ENCODE measurements at places on chromosomes 4 and X.

- no peak for DNase-seq
Measured at GRCh38 chr4:101649790-101650515, 140.6 kb upstream of the BANK1 start.

GRCh38 chr4:128461291-128462102, 173.9 kb upstream of the PGRMC2 start:
- no peak for DNase-seq

GRCh38 chrX:6383917-6384316, 151.0 kb downstream of the VCX3A start:
- DNase-seq, result no peak

GRCh38 chr4:71417150-71417549, 78.3 kb downstream of the SLC4A4 start:
- DNase-seq, result no peak

GRCh38 chr4:184386271-184386781, 88.0 kb downstream of the IRF2 start:
- no peak for DNase-seq

- no peak for DNase-seq
Measured at GRCh38 chrX:134373736-134374135, 86.2 kb upstream of the HPRT1 start.

- DNase-seq, result no peak
Measured at GRCh38 chrX:8755116-8755515, 23.2 kb upstream of the ANOS1 start.

DNA sequence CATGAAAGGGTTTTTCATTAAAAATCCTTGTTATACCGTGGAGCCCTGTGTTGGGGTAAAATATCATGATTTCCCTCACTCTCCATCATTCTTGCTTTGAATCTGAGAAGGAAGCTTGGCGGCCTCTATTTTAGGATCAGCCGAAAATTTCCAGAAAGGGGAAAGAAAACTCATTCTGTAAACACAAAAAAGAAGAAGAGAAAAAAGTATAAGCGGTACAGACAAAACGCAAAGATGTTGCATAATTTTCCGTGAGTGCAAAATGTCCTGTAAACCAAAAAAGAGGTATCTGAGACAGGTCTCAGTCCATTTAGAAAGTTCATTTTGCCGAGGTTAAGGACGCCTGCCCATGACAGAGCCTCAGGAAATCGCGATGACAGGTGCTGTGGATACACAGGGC, 5.3 kb downstream of the CSF2RA start:
- DNase-seq, result no peak

GRCh38 chr4:153438916-153439756, 27.0 kb upstream of the TMEM131L start:
- DNase-seq, result no peak

DNA sequence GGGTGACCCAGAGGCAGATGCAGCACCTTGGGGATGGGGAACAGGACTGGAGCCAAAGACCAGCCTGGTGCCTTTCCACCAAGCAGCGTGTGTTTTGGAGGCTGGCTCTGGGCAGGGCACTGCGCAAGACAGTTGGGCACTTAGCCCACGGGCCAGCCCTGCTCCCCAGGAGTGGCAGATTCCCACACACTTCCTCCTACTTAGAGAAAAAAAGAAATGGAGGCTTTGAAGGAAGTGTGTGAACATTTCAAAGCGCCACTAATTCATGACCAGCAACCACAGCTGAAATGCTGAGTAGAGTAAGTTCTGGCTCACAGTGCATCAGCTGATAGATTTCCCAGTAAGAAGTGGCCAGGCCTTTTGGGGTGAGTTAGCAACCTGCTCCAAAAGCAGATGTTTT, 54.9 kb upstream of the LGI2 start:
- DNase-seq, result peak; percentile 9

- DNase-seq, result peak; percentile 23
Measured at GRCh38 chrX:101287402-101287801, 3.7 kb downstream of the TAF7L start.

DNA sequence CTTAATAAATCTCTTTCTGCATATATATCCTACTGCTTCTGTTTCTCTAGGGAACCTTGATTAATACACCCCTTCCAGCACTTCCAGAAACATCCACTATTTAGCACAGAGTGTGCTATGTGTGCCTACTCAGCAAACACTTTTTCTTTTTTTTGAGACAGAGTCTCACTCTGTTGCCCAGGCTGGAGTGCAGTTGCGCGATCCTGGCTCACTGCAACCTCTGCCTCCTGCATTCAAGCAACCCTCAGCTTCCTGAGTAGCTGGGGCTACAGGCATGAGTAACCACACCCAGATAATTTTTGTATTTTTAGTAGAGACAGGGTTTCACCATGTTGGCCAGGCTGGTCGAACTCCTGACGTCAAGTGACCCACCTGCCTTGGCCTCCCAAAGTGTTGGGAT, 266.9 kb upstream of the DIAPH2 start:
- no peak for DNase-seq

GRCh38 chrX:41347186-41347585, 13.2 kb downstream of the DDX3X start:
- no peak for DNase-seq

DNA sequence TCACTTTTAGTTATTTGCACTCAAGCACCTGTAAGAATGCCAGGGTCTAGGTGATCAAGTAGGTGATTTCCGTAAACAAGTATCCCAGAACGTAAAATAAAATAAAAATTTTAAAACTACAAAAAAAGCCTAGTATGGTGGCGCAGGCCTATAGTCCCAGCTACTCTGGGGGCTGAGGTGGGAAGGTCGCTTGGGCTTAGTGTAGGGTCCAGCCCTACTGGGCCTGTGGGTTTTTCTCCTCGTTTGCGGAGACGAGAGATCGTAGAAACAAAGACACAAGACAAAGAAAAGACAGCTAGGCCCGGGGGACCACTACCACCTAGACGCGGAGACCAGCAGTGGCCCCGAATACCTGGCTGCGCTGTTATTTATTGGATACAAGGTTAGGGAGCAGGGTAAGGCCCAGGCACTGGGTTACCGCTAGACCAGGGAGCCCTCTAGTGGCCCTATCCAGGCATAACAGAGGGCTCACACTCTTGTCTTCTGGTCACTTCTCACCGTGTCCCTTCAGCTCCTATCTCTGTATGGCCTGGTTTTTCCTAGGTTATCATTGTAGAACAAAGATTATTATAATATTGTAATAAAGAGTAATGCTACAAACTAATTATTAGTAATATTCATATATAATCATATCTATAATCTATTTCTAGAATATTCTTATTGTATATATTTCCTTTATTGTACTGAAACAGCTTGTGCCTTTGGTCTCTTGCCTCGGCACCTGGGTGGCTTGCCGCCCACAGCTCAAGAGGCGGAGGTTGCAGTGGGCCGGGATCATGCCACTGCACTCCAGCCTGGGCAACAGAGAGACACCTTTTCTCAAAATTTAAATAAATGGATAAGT, 38.4 kb downstream of the SAGE1 start:
- peak; percentile 12 for DNase-seq

DNA sequence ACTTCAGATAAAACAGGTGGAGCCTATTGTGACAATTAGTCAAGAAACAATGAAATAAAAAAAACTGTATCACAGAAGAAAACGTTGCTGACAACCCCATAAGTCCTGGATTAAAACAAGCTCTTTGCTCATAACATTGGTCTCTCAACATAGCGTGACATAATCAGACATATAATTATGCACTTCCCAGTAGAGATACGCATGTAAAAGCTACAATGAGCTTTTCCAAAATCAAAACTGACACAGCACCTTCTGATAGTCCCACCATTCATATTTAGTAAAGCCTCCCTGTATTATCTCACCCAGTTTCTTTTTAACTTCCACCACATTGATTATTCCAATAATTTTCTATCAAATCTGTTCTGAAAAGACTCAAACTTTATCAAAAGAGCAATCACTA, 372.1 kb upstream of the SMIM31 start:
- DNase-seq, result no peak

- DNase-seq, result no peak
Measured at GRCh38 chr4:144734522-144734921, 88.6 kb downstream of the HHIP start.

DNA sequence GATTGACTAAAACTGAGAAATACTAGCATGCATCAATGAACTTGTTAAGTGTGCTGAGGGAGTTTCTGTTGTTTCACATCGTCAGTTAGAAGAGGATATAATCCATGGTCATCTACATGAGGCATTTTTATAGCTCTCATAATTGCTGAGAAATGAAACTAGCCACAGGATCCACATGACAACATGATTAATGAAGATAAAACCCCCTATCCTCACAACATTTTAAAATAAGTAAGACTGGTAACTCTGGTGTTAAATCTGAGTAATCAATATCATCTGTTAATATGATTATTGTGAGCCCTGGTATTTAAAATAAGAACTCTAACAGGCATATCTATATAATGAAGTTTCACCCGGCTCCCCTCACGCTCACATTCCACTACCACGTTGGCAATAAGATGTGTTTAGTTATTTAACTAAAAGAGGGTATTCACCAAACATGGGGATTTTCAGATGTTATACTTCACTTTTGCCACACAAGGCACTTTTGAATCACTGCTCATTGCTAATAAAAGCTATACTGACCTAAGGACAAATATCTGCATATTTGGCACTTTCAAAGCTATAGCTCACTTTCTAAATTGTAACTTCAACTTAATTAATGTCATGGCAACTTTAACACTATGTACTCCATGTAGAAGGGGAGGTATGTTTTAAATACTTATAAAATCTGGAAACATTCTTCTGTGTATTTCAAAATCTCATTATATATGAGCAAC, 6.7 kb downstream of the UNC5C start:
- DNase-seq, result no peak

GRCh38 chr4:140090215-140090731, 63.7 kb downstream of the MAML3 start:
- DNase-seq, result no peak

- DNase-seq, result no peak
Measured at GRCh38 chrX:133151336-133151735, 54.4 kb upstream of the USP26 start.

- DNase-seq, result no peak
Measured at GRCh38 chrX:42696536-42697124, 81.3 kb downstream of the PPP1R2C start.

DNA sequence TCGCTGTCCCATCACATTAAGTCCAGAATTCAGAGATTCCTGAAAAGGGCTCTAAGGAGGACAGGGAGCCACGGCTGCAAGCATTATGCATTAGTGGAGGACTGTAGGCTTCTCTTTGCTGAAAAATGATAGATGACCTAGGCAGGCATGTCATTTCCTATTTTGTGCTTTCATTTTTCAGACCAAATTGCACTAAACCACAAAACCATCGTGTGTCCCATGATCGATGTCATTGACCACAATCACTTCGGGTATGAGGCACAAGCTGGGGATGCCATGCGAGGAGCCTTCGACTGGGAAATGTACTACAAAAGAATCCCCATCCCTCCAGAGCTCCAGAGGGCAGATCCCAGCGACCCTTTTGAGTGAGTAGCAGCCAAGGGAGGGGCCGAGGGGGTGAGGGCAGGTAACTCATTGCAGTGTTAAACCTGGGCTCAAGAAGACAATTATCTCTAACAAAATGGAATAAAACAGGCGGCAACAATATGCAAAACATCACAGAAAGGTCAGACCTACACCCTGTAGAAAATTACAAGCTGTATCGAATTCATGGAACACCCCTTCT, 355.2 kb upstream of the GALNT7 start:
- DNase-seq, result no peak

GRCh38 chrX:45449982-45450381, 249.3 kb upstream of the DIPK2B start:
- DNase-seq, result no peak

DNA sequence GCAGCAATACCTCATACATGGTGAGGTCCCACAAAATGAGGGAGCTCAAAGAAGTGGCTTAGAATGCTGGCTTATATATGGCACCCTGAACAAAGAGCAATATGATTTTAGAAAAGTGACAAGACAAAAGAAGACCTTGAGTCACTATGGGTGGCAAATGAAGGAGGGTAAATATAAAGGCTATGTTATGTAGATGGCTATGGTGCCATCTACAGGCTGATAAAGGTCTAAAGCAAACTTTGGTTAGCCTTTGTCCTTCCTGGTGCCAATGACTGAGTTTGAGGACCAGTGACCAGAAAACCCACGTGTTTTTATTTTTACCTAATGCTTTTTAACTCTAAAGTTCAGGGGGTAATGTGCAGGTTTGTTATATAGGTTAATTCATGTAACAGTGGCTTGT, 151.8 kb downstream of the CCNG2 start:
- DNase-seq, result no peak

DNA sequence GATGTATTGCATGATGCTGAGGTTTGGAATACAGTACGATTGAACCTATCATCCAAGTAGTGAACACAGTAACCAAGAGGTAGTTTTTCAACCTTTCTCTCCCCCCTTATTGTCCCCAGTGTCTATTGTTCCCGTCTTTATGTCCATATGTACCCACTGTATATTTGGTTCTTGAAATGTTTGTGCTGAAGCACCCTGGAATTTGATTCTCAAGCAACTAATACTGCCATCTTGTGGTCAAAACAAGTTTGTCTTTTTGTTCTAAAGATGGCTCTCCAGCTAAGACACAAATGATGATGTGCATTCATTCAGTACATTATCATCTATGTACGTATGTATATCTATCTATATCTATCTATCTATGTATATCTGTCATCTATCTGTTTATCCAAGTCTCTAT, 33.5 kb upstream of the DCX start:
- DNase-seq, result peak; percentile 64

- no peak for DNase-seq
Measured at GRCh38 chr4:74598611-74599325, 153.8 kb downstream of the AREG start.

GRCh38 chrX:7514871-7515599, 327.9 kb upstream of the VCX start:
- DNase-seq, result no peak

DNA sequence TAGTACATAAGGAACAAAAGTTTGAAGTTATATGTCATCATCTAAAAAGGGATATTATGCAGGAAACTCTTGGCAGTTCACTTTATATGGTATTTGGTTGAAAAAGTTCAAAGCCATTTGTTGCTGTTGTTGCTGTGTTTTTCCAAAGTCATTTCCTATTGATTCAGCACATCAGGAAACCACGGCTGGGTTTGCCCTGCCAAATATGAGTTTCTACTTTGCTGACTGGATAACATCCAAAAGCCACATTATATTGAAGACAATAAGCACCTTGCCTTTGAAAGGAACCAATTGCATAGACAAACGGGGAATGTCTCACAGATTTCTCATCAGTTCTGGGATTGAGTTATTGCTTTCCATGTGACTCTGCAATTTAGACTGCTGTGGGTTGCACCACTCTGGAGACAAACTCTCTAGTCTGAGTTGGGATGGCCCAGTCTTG, 206.1 kb downstream of the SLC39A8 start:
- DNase-seq, result no peak
